Naive thymus-derived CD8-positive, alpha-beta T cell (primary cell): ENCODE measurements at places on chromosomes 3 and 15.
A peak's percentile ranks its signal among the peaks of the same experiment; 100 is the strongest.

GRCh38 chr3:189853906-189854305 lies 222.7 kb downstream of the TP63 start:
- DNase-seq: no peak

DNA sequence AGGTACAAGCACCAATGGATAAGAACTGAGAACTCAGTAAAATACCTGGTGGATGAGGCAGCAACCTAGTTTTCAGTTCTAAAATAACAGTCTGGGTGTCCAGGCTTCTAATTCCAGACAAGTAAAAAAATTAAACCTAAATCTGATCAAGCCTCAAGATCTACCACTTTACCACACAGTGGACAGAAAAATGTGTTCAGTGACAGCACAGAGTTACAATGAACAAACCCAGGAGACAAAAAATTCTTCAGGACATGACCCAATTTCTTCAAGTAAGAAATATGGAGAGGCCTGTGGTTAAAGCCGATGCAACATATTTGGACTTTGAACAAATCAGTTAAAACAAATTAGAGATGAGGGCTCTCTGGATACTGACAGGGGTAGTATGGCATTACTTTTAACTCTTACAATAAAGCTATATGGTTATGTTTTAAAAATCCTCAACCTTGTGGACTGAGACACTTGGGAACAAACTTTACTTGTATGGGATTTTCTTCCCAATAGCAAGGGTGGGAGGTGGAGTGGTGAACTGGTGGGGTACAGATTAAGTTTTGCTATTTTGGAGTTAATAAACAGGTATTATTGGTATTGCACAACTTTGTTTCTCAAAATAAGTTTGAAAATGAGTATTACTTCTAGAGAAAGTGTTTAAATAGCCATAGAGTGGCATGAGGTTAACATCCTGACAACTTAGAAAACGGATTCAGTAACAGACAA lies 14.2 kb downstream of the CCNL1 start:
- DNase-seq: no peak

DNA sequence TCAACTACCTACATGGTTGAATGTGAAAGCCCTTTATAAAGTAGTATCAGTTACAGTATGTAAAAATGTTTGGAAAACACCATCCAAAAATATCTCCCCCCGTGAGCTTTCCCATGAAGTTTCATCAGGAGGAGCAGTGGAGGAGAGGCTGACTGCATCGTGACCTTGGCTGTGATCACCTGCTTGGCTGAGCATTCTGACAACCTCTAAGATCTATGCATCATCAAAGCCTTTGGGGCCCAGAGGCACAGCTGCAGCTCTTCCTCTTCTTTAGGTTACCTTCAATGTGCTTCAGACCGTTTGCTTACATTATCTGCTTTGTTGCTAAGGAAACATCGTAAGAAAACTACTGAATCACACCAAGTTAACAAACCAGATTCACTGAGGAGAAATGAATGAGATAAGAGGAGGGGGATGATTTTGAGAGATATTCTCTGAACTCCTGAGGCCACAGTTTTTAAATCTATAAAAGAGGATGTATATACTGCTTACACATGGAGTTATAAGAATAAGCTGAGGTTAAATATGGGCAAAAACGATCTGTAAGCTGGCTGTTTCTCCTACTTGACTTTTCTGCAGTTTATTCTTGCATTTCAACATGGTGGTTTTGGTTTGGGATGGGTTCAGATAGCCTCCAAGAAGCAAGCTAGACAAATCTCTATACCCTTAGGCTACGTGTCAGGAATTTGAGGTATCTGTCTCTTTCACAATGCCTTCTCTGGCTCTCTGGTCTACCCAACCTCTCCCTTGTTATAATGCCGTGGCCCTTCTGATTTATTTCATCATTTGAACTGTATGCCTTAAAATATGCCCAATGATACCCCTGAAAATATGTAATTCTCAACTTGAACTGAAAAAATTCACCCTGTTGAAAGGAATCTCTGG lies 4.0 kb downstream of the GCSAM start:
- DNase-seq: peak; percentile 46

DNA sequence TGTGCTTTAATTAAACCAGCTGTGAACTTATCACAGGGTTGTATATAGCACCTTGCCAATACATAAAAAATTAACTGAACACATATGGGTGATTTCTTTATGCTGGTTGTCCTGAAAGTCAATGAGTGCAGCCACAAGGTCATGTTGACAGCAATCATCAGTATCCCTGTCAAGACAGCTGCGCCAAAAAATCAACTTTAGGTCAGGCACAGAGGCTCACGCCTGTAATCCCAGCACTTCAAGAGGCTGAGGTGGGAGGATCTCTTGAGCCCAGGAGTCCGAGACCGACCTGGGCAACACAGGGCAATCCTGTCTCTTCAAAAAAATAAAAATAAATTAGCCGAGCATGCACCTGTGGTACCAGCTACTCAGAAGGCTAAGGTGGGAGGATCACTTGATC lies 707.3 kb downstream of the SI start:
- DNase-seq: no peak

DNA sequence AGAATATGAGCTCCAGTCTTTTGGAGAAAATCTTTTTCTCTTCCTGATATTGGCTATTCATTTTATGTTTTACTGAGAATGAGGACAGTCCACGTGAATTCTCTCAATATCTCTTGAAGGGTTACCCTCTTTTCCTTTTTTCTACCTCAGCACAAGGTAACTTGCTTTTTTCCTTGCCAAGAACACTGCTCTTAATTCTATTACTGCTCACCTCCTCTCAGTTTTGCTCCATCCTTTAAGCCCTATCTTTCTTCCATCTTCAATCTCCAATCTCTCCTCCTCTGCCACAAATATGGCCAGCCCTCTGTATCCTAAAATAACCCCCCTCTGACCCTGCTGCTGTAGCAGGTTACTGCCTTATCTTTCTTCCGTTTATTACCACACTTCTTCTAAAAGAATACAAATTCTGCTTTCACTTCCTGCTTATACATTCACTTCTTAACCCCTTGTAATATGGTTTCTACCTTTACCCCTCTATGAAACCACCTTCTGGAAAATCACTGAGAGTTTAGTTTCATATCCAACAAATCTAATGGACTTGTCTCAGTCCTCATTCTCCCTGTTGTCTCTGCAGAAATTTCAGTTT lies 89.0 kb downstream of the NFKBIZ start:
- no peak for DNase-seq

DNA sequence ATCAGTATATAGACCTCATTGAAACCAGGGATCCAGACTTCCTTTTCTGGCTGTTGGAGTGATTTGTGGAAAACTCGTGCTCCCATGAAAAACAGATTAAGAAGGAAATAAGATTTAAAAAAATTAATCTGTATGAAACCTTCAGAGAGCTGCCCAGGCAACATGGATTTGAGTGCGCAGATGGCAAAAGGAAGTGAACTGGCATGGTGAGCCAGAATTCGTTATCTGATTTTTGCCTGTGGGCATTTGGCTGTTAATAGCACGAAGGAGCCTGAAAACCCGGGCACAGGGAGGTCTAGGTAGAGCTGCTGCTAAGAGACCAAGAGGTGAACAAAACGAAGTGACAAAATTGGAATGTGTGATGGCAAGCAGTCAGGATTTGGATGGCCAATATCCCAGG lies 19.1 kb upstream of the SPINK8 start:
- DNase-seq: no peak

DNA sequence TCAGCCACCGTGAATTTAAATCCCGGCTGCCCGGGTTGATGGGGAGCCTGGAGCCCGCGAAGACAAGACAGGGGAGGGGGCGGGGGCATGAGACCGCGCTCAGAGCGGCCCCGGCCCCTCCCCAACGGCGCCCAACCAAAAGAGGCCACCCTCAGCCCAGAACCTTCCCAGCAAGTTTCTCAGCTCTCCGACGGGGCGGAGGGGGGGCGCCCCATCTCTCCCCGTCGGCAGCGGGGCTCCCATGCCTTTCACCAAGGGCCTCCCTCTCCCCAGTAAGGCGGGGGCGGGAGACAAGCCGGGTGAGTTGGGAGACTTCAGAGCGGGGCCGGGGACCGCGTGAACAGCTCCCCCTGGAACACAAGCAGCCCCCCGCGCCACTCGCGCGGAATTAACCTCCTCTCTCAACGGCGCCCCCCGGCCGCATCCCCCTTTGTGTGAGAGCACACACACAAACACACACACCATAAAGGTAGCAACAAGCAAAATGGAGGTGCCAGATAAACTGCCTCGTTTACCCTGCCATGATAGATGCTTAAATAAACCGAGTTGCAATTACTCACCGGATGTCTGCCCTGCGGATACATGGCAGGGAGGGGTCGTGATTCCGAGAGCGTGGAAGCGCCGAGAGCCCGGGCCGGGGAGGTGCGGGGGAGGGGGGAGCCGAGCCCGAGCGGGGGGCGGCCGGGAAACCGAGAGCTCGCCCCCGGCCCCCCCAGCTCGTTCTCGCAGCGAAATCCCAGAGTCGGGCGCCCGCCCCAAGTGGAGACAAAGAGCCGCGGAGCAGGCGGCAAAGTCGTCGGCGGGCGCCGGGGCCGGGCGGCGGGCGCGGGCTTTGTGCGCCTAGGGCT lies 1.3 kb downstream of the TLE3 start:
- peak; percentile 56 for DNase-seq

DNA sequence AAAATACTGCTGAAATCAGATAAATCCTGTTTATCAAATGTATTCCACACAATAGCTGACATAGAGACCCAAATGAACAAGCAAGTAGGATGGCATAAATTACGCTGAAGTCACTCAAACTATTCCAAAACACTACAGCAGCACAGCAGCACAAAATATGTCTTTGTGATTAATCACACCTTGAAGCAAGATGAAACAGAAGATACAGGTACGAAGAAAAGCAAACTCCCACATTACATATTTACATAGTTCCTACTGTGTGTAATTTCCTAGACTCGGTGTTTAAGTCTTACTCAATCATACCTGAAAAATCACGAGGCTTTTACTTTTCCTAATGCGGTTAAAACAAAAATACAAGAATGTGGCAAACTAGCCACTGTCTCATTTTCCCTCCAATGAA lies 38.3 kb downstream of the CHSY1 start:
- no peak for DNase-seq

DNA sequence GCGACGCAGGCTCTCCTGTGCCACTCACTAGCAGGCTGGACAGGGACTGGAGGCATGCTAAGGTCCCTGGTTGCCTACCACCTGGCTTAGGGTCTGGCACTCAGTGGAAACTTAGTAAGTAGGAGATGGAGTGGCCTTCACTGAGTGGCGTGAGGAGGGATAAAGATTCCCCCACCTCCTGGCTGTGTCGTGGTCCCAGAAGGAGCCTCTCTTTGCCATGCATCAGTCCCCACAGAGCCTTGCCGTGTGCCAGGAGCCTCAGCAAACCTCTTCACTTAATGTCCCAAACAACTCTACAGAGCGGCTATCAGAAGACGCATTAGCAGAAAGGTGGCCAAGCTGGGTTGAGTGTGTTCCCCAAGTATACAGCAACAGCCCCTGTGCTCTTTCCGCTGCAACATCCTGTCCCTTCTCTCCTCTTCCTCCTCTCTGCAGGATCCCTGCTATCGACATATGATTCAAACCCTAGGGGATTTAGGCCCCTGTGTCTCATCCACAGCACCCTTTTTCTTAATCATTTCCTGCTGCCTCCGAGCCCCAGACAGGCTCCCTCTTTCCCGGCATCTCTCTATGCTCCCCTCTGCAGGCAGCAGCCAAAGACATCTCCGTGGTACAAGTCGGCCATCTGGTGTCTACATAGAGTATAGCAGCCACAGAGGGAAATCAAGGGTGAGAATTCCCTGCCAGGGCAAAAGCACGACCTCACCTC lies 66.7 kb downstream of the SLC6A1 start:
- no peak for DNase-seq

DNA sequence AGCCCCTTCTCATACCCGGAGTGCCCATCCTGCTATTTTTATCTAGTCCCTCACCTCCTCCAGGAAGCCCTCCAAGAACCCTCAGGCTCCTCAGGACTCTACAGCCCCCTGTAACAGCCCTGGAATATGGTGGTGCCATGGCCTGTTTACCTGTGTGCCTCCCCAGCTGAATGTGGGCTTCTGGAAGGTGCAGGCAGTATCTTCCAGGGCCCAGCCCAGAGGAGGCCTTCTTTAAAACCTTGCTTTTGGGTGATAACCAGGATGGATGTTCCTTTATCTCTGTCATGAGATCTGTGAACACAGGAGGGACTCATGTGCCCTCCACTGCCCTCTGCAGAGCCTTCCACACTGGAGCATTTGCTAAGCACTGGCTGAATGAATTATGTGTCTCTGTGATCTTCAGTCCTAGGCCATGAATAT lies 36.7 kb upstream of the MRPS22 start:
- DNase-seq: no peak

DNA sequence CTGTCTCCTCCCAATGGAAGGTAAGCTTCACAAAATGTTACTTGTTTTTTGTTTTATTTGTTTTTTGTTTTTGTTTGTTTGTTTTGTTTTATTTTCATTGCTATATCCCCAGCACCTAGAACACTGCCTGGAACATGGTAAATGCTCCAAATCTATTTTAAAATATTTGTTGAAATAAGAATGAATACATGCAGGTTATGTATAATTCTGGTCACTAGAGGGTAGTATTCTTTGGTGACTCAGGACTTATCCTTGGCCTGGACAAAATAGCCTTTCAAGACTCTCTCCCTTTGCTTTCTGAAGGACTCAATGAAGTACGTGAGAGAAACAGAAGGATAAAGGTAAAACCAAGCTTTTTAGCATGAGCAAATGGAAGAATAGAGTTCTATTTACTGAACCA lies 46.9 kb upstream of the PPP2R3A start:
- DNase-seq: no peak

- no peak for DNase-seq
These were observed 129.3 kb downstream of the RBMS3 start for GRCh38 chr3:29410220-29410619.

DNA sequence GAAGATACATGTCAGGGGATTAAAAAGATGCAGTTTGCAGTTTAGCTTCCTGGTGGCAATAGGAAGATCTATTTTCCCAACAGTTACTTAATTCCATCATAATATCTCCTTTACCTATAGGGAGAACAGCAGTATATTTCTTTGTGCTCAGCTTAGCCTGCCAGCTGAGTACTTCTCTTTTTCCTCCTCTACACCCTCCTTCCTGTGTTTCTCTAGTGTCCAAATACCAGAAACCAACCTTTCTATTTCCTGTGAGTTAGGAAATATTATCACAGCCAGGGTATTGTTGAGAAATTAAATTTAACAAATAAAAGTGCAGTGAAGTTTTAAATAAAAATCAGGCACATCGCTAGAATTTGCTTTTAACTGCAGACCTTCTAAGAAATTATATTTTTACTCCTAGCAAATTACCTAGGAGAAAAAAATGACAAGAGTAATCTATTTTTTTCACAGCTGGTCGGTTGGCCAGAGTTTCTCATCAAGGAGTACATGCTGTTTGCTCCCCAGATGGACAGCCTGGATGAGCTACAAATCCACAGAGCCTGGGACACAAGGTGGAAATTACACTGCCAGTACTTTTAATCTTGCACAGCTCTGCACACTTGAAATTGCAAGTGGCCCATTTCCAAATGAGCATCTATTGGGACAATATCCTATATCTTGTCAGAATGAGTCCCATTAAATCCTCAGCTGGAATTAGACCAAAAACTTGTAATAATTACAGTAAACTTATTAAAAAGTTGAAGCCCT lies 185.2 kb upstream of the CFAP20DC start:
- DNase-seq: no peak

- no peak for DNase-seq
These were observed 20.3 kb downstream of the GMPS start for GRCh38 chr3:155890671-155891190.

GRCh38 chr3:120160050-120160449 lies 65.8 kb upstream of the GSK3B start:
- DNase-seq: no peak
